ENCODE measurements at places on chromosomes 12 and 14.

GRCh38 chr12:68037616-68038255 lies 48.5 kb downstream of the IFNG-AS1 start:
- DNase-seq: no peak

GRCh38 chr12:12171991-12172511 lies 94.8 kb downstream of the LRP6 start:
- DNase-seq: peak; percentile 26

DNA sequence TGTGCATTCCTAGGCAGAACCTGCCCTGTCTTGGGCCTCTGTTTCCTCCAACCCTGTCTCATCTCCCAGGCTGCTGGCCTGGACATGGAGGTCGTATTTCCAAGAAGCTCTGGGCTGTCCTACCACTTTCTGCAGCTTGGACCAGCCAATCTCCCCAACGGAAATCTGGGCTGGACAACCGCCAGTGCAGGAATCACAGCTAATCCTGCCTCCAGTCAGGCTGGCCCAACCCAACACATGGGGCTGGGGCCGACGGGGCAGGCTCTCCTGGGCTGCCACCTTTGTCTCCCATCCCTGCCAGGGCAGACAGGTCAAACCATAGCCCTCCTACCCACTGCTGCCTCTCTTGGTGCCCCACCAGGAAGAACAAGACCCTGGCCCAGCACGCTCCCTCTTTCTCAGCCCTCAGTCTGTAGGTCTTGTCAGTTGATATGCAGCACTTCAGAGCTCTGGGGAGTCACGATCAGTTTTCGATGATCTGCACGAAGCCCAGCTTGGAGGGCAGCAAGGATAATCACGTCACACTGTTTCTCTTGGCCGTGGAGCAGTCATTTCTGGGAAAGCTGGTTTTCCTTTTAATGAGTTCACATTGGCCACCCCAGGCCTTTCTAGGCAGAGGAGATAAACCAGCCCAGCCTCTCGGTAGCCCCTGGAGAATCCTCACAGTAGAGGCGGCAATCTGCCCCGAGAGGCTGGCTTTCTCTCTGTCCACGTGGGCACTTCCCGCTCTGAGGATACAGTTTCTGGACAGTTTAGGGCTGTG lies 195.2 kb upstream of the PRMT8 start:
- DNase-seq: no peak

- no peak for DNase-seq
Observed at GRCh38 chr14:81521356-81521755, 12.3 kb downstream of the SEL1L start.

GRCh38 chr14:30223385-30223785 lies 295.7 kb upstream of the PRKD1 start:
- DNase-seq: peak; percentile 66

DNA sequence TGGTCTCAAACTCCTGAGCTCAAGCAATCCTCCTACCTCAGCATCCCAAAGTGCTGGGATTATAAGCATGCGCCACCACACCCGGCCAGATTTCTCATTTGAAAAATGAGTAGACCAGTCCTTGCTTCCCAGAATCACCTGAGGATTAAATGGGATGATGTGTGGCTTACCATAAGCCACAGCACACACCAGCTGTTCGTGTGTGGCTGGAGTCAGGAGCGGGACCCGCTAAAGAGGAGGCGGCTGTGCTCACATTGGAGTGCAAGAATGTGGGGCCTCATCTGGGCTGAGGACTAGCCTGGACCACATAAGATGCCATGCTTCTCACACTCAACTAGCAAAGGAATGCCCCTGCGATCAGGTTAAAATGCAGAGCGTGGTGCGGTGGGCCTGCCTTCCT lies 6.7 kb upstream of the ALDH2 start:
- DNase-seq: no peak

DNA sequence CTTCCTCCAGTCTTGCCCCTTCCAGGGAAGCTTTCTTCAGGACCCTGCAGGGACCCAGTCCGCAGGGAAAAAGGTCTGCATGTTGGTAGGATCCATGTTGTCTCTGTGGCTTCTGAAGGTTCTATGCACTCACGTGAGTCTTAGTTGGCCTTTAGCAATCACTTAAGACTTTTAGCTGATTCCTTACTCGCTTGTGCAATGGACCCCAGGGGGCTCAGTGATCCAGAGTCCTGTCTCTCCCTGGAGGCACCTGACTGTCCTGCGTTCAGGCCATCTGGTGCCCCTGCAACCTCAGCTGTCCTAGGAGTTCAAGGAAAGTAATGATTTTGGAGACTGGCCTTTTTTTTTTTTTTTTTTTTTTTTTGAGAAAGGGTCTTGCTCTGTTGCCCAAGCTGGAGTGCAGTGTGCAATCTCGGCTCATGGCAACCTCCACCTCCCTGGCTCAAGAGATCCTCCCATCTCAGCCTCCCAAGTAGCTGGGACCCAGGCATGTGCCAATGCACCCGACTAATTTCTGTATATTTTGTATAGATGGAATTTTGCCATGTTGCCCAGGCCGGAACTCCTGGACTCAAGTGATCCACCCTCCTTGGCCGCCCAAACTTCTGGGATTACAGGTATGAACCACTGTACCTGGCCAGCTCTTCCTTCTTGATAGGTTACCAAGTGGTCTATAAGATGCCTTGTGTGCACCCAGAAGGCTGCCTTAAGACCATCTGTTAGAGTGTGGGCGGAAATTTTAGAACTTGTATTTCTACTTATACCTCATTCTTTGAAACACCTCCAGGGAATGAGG lies 4.6 kb downstream of the IFI27L2 start:
- DNase-seq: no peak

- DNase-seq: no peak
Observed at GRCh38 chr14:68335312-68335711, 457.6 kb downstream of the ZFP36L1 start.

DNA sequence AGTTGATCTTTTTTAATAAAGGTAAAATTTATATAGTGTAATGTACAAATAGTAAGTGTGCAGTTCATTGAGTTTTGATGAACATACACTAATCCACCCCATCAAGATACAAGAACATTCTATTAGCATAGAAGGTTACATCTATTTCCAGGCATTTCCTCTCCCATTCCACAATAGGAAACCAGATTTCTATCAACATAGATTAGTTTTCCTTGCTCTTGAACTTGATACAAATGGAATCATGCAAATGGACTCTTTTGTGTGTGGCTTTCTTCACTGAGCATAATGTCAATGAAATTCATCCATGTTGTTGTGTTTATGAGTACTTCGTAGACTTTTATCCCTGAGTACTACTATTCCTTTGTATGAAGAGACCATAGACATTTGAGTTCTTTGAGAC lies 10.8 kb downstream of the STYX start:
- no peak for DNase-seq

- DNase-seq: no peak
Observed at GRCh38 chr12:29447285-29447975, 50.1 kb downstream of the OVCH1 start.

GRCh38 chr12:52980096-52980649 lies 26.1 kb upstream of the EIF4B start:
- no peak for DNase-seq

DNA sequence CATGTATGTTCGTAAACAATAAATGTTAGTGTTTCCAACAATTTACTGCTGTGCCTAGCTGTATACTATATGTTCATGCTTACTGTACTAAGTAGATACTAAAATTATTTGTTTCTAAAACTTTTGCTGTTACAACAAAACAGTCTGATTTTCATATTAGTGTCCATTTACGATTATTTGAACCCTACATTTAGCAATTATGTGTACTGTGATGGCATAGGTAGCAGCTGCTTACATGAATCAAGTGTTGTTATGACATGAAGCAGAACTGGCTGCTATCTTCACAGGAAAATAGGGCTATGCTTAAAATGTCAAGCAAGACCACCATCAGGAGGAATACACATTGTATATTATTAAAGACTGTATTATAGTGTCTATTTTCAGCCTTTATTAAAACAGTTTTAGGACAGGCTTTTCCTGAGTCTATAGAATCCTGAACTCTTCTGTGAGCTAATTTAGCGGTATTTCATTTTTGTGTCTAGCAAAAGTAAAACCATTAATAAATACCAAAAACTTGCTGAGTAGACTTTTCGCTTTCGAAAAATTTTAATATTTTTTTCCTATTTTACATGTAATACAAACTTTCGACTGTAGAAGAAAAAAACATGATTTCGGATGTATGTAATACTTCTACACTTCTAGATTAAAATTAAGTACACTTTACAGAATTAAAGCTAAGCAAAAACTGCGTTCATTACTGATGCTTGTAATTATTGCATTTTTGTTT lies 1.1 kb upstream of the WDR89 start:
- DNase-seq: no peak

GRCh38 chr12:68378872-68379606 lies 46.9 kb upstream of the MDM1 start:
- no peak for DNase-seq

GRCh38 chr12:99766408-99766807 lies 118.9 kb downstream of the GARIN6 start:
- no peak for DNase-seq

- peak; percentile 57 for DNase-seq
Observed at GRCh38 chr12:32322354-32322753, 77.0 kb upstream of the FGD4 start.

DNA sequence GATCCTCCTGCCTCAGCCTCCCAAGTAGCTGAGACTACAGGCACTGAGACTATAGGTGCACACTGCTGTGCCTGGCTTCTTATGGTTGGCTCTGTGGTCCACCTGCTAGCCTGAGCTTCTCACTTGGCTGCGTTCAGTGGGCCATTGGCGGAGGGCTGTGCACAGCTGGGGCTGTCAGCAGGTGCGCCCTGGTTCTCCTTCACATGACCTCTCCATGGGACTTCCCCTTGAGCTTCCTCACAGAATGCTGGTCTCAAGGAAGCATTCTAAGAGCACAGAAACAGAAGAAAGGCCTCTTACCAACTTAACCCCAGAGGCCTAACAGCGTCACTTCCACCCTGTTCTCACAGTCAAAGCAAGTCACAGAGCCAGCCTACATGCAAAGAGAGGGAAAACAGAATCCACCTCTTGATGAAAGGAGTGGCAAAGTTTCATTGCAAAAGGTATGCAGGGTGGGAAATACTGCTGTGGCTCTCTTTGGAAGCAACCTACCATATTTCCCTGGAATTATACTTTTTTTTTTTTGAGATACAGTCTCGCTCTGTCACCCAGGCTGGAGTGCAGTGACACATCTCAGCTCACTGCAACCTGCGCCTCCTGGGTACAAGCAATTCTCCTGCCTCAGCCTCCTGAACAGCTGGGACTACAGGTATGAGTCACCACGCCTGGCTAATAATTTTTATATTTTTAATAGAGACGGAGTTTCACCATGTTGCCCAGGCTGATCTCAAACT lies 9.3 kb downstream of the RILPL2 start:
- no peak for DNase-seq

GRCh38 chr14:53601409-53601808 lies 355.2 kb downstream of the BMP4 start:
- DNase-seq: no peak

- no peak for DNase-seq
Observed at GRCh38 chr12:22268406-22268805, 66.1 kb downstream of the ST8SIA1 start.

DNA sequence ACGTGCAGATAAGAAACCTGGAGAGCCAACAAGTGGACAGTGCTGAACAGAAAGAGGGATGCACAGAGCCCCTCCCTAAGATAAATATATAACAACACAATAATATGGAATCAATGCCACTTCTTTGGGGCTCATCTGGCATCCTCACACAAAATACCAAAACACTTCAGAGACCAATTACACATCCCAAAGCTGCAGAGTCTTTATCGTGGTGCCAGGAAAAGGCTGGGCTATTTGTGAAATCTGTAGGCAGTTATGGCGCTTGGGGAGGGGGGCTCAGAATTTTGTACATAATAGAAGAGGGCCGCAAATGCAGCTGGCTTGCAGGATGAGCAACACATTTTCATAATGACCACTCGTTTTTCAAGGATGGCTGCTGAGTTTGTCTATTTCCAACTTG lies 160.4 kb upstream of the NOS1 start:
- peak; percentile 58 for DNase-seq

DNA sequence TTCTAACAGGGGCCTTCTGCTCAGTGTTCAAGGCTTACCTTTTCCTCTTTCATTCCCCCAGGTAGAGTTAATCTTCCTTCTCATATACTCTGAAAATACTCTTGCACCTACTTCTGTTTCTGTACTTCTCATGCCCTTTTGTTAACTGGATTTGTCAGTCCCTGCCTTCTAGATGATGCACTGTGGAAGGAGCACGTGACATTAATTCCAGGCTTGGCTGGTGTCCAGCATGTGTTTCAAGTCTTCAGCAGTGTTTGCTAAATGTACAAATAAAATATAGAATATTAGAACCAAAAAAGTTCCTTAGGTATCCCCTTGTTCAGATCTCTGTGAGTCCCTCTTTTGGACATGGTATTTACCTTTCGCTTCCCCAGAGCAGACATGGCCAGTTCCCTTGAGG lies 27.9 kb upstream of the EVL start:
- no peak for DNase-seq

GRCh38 chr12:29088611-29089219 lies 60.4 kb upstream of the FAR2 start:
- peak; percentile 4 for DNase-seq

- DNase-seq: no peak
Observed at GRCh38 chr14:99359906-99360305, 87.9 kb upstream of the BCL11B start.

DNA sequence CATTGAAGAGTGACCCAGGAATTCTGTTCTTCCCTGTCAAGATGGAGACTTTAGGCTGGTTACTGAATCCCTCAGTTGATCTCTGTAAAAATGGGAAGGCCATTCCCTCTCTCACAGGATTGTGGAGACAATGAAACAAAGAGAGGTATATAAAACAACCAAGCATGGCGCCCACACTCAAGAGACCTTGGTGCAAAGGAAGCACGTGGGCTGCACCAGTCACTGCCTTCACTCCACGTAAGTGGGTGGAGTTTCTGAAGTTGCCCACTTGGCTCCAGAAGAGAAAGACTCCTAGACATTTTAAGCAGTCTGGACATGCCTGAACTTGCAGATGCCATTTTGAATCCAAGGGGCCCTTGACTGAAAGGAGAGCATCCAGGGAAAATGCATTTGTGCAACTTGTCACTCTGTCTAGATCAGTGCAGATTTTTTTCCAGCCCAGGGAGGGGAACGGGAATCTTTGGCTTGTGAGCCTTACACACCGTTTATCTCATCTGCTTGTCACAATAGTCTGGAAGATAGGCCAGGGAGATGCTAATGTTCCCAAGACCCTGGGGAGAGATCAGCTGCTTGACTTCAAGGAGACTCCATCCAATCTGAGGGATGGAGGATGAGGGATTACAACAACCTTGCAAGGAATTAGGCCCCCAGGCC lies 96.9 kb upstream of the TBX3 start:
- no peak for DNase-seq

GRCh38 chr12:48285751-48286650 lies 64.7 kb downstream of the ZNF641 start:
- DNase-seq: no peak

GRCh38 chr12:47679785-47680184 lies 26.0 kb downstream of the RPAP3 start:
- no peak for DNase-seq

- DNase-seq: peak; percentile 15
Observed at GRCh38 chr12:53182903-53183302, 2.2 kb upstream of the CSAD start.

- DNase-seq: no peak
Observed at GRCh38 chr14:54483846-54484245, 4.9 kb downstream of the GMFB start.

DNA sequence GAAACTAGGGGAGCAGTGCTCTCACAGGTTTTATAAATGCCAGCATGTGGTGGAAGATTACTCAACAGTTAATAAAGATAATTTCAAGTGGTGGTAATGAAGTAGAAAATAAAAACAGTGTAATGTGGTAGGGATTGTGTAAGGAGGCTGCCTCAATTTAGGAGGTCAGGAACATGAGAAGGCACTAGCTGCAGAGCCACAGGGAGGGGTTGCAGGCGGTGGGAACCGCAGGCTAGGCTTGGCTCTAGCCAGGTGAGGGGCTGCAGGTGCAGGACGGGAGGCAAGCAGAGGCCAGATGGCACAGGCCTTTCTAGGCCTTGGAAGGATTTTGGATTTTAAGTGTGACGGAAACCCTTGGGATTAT lies 768 bp downstream of the METTL25 start:
- DNase-seq: peak; percentile 88

All from NCI-H1417 (cell line).